Stimulated activated CD4-positive, alpha-beta T cell treated with anti-CD3 and anti-CD28 coated beads, Interleukin-12 subunit alpha, Interleukin-12 subunit beta, amount 100 ng/mL, for 48 hours (primary cell): ENCODE measurements at places on chromosomes 2 and 18.

GRCh38 chr2:62505109-62505749 lies 766 bp downstream of the TMEM17 start:
- no peak for DNase-seq

- DNase-seq, result no peak
Measured at GRCh38 chr2:22079583-22079982, 955.8 kb downstream of the TDRD15 start.

- no peak for DNase-seq
Measured at GRCh38 chr2:129812071-129812470, 167.4 kb upstream of the RAB6C start.

- DNase-seq, result peak; percentile 34
Measured at GRCh38 chr2:8481463-8482009, 200.3 kb upstream of the ID2 start.

DNA sequence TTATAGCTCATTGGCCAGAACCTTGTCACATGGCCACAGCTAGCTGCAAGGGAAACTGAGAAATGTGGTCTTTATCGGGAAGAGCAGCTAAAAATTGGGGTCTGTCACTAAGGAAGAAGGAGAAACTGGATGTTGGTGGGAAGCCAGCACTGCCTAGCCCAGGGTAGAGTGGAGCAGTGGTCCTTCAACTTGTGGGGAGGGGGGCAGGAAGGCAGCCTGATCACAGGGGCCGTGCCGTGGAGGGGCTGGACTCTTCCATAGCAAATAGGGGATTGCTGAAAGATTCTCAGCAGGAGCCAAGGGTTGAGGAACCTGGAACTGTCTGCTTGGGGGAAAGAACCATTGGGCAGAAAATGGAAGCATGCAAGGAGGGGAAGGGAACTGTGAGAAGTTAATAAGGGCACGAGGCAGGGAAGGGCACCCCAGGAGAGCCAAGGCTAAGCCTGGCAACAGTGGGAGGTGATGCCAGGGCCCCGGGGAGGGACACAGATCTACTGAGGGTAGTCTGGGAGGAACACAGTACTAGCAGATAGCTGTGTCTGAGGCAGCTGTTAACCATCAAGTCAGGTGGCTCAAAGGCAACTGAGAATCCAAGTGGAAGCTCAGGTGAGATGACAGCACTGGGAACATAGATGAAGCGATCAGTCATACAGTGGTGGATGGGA lies 5.9 kb upstream of the NEURL3 start:
- DNase-seq, result no peak

DNA sequence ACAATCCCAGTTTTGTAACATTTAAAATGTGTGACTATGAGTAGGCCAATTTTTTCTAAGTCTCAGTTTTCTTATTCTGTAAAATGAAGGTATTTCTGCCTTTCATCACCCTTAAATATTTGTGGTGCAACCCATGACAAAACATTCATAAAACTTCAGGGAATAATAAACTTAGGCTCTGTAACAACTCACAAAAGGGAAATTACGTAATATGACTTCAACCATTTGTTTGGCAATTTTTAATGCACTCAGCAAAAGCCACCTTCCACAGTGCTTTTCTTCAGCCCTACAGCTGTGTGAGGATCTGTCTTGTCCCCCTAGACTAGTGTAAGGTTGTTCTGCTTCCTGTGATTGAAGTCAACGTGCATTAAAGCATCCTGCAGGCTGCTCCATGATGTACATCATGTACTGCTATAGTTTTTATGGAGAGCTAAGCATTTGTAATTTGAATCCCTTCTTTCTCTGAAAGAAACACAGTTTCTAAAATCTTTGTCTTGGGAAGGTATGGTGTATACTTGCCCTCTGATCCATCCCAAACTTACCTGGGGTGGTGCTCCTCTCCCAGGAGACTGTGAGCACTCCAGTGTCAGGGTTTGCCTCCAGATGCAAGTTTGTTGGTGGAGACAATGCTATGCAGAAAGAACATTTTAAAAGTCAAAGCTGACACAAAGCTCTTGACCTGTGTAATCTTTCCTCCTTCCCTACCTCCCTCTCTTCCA lies 39.1 kb downstream of the FN1 start:
- no peak for DNase-seq

DNA sequence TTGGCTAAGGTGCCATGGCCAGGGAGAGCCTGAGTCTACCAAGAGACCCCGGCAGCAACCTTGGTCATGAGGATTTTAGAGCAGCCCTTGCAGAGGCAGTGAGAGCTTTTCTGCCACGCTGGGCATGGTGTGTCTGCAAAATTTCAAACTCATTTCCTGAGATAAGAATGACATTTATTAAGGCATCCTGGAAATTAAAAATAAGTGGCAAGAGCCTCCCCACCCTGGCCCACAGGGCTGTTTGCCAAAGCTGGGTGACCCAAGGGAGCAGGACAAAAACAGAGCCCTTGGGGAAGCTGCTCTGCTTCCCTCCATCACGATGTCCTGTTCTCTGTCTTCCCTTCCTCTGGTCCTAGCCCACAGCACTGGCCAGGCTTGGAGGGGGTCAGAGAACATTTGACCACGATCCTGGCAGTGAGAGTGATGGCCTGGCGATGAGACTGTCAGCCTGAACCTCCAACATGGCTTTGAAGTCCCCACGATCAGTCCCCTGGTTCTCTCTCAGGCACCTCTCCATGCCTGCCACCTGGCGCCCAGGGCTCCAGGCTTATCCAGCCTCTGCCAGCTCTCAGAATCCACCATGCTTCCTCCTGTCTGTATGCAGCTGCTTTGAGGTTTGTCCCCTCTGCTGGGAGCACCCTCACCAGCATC lies 68.9 kb upstream of the RMDN2 start:
- DNase-seq, result no peak

GRCh38 chr2:200590090-200590489 lies 4.3 kb downstream of the AOX1 start:
- DNase-seq, result no peak

DNA sequence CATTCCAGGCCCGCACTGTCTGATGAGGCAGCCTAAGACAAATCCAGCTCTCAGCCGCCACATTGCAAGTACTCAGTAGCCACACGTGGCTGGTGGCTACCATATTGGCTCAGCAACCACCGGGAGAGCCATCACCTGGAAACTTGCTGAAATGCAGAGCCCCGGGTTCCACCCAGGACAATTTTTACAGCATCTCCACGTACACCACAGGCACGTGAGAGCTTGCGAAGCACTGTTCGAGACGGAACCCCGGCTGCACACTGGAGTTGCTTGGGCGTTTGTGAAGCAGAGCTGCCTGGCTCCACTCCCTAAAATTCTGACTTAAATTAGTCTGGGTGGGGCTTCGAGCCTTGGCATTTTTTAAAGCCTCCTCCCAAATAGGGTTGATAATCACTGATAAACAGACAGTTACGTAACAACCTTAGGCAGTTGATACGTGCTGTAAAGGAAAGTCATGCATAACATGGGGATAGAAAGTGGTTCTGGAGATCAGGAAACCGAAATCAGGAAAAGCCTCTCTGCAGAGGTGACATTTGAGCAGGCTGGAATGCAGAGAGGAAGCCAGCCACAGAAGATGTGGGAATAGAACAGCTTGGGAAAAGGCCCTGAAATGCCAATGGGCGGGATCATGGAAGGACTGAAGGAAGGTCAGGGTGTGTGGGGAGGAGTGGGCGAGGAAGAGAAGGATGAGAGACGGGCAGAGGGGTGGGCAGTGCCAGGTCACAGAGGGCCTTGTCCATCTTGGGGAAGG lies 6.2 kb downstream of the ASAP2 start:
- DNase-seq, result no peak

GRCh38 chr18:78582898-78583738 lies 396.5 kb upstream of the SALL3 start:
- no peak for DNase-seq

DNA sequence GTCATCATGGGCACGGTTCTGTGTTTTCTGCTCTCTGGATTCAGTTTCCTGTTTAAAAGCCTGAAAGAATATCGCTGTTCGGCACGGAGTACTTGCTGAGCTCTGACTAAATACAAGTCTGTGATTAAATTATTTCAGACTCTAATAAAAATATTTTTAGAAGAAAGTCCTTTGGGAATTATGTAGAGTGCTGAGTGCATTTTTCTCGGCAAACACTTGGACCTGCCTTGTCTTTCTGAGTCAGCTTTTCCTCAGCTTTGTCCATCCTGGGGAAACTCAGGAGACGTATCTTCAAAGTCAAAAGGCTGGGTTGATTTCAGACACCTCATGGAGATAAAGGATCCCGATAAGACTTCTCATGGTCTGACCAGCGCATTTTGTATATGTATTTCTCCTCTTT lies 45.9 kb downstream of the IL1R2 start:
- no peak for DNase-seq

GRCh38 chr2:219281588-219281987 lies 2.4 kb downstream of the DNAJB2 start:
- DNase-seq, result no peak

DNA sequence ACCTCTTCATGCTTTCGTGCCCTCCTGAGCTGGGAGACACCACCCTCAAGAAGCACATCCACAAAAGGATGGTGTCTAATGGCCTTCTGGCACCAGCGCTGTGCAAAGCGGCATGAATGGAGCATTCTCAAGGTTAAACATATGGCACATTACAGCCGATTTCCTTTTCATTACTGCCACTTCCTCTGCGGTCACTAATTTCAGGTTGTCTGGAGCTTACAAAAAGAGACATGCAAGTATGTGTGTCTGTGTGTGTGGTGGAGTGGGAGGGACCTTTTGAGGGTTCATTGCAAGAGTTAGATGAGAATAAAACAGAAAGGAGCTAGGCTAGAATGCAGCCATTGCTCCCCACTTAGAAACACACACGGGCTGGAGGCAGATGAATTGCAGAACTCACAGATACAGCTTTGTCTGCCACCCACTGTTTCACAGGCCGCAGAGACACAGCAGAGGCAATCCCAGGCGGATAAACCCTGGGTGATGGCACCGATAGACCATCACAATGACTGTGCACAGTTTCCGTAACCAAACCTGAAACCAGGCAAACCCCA lies 76.0 kb downstream of the TGIF1 start:
- DNase-seq, result peak; percentile 24

DNA sequence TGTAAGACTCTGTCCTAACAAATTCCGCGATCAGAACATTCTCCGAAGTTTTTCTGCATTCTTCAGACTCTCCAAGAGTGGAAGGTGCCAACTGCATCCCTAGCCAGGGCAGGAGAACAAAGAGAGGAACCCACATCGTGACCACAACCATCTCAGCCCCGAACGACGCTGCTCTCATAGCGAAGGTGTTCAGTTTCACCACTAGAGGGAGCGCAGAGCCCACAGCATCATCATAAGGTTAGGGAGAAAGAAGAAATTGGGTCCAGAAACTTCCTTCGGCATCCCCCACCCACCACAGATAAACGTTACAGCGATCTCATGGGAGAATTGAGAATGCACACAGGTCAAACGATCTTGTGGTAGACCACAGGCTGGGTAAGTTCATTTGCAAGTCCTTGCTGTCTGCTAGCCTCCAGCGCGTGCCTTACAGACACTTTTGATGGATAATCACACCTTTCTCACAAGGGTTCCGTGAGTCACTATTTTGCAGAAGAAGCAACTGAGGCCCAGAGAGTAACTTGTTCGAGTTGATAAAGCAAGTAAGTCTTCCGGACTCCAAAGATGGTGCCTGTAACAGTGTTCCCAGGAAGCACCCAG lies 53.7 kb upstream of the ARL4C start:
- DNase-seq, result peak; percentile 43

- peak; percentile 45 for DNase-seq
Measured at GRCh38 chr2:105919826-105920225, 175.1 kb downstream of the NCK2 start.

DNA sequence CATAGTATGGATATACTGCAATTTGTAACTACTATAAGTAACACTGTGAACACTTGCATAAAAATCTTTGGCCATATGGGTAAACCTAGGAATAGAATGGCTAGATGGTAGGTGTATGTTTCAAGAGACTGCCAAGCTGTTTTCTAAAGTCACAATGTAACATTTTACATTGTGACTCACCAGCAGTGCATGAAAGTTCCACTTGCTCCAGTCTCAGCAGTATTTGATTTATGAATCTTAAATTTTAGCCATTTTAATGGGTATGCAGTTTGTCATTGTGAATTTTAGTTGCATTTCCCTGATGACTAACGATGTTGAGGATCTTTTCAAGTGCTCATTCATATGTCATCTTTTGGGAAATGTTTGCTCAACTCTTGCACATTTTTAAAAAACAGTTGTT lies 86.1 kb downstream of the FARSB start:
- DNase-seq, result no peak

DNA sequence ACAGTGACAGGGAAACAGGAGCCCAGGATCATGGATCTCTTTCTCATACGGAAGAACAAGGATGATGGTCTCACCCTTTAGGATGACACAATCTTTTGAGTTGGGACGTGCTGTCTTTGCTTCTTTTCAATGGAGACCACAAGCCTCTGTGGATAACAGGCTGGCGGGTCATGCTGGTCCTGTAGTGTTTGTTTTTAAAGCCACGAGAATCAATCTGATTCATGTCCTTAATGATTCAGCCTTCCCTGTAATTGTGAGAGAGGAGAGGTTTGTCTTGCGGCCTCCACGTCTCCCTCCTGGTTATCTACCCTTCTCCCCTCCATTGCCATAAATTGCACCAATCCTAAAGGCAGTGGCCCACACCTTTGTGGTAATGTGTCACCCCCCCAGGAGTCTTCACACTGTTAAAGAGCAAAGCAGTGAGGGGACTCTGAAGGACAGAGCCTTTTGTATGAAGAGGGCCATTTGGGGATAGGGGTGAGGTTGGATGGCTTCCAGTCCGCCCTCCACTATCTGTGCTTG lies 87.7 kb upstream of the TGFA start:
- DNase-seq, result no peak

DNA sequence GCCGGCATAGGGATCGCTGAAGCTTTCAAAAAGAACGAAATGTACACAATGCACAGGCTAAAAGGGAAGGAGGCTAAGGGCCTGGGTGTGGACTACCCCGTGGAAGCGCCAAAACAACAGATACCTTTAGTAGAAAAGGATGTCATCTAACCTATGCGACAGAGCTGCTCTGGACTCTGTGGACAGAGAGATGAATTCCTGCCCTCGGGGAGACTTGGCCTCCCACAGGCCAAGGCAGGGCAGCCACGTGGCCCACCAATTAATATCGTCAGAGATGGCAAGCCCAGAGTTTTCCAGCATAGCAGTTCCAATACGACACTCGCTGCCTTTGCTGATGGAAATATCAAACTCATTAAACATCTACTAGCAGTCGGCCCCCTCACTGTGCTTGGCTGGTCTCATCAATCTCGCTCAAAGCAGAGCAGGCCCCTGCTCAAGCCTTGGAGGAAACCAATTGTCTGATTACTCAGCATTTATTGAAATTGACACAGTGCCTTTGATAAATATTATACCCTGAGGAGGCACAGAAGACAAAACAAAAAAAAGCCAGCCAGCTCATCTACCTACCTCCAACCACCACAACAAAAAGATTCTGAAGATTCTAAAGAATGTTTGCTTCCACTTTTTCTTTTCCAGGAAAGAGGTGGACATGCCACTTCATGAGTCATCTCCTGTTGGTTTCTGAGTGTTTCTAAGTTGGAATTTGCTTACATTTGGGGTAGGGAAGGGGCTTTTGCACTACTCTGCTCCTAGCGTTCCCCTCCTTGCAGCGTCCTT lies 79.0 kb upstream of the ACAA2 start:
- DNase-seq, result no peak

- no peak for DNase-seq
Measured at GRCh38 chr2:142599504-142599903, 278.0 kb upstream of the KYNU start.
